ENCODE measurements at places on chromosomes 6 and 20.

GRCh38 chr20:7703551-7703961 is 236.7 kb downstream of the HAO1 start:
- no peak for DNase-seq

DNA sequence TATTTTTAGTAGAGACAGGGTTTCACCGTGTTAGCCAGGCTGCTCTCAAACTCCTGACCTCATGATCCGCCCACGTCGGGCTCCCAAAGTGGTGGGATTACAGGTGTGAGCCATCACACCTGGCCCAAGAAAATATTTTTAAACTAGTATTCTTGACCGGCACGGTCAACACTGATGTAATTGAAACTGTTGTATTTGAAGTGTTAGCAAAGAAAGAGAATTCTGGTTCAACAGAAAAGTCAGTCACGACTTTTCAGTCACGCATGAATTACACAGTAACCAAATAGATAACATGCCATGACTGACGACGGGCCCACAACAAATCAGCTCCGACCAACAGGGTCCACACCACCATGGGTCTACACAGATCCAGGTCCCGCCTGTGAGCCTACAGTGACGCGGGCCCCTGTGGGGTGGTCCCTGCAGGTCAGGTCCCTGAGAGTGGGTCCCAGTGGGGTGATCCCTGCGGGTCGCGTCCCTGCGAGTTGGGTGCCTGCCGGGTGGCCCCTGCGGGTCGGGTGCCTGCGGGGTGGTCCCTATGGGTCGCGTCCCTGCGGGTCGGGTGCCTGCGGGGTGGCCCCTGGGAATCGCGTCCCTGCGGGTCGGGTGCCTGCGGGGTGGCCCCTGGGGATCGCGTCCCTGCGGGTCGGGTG is 1.0 kb downstream of the GMEB2 start:
- no peak for DNase-seq

DNA sequence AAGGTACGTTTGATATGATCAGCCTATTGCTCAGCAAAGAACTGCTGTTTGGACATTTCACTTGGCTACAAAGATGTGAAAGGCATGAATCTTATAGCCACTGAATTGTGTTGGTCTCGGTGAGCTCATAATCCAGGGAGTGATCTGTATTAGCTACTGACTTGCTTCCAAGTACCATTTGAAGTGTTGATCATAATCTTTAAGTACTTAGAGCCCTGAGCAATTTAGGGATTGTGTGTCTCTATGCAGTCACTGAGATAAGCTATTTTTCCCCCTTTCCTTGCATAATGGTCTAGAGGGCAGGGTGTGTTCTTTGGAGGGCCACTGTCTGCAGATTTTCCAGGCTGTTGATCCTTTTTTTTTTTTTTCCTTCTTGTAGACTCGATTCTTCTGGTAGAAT is 393.6 kb downstream of the ESR1 start:
- DNase-seq, result no peak

DNA sequence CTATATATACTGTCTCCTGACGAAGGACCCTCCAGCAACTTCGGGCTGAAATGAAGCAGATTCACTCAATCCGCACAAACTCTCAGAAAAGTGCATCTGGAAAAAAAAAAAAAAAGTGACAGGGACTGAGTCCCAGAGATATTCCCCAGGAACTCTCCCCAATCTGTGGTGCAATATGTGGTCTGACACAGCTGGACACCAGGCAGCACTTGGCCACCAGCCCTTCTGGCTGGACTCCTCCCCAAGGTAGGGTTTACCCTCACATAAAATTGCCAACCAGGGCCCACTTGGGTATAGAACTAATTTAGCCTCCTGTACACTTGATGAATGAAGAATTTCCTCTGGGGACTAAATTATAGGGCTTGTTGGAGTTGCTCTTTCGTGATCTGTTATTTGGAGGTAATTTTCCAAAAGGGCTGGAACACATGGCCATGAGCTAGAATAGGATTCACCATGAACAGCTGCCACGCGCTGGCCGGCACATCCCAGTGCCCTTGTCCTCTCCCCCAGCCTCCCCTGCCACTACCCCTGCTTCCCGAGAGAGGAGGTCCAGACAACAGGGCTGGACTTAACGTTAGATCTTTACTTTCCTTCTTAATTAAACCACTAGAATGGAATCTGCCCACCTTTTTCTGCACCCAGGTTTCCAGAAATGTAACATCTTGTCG is 379.2 kb downstream of the BMP2 start:
- DNase-seq, result no peak

DNA sequence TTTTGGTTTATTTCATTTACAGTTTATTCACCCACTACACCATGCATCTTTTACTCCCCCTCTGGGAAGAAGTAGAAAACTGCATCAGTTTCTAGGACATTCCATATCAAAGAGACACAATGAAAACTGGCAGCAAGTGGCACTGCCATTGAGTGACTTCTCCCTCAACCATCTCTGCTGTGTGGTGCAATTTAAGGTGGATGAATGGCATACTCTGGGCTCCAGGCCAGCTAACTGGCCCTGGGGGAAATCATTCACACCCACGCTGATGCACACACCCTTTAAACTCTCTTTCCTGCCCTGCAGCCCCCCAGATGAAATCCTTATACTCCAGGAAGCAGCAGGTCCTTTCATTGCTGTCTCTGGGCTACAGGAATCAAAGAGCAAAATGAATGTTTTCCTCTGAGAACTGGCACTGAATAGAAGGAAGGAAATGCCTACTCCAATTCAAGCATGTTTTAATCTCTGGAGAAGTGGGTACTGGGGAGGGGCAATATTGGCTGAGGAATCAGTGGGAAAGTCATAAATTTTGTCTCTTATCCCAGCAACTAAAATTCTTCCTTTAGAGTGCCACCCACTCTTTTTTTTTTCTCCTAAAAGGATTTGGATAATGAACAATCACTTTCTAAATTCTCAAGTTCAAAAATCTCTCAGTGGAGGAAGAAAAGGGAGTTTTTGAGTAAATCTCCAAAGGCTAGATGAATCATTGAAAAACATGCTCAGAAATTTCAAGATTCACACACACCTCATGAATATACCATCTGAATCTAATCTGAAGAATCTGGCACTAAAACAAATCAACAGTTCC is 16.9 kb upstream of the RFPL4B start:
- peak; percentile 64 for DNase-seq

DNA sequence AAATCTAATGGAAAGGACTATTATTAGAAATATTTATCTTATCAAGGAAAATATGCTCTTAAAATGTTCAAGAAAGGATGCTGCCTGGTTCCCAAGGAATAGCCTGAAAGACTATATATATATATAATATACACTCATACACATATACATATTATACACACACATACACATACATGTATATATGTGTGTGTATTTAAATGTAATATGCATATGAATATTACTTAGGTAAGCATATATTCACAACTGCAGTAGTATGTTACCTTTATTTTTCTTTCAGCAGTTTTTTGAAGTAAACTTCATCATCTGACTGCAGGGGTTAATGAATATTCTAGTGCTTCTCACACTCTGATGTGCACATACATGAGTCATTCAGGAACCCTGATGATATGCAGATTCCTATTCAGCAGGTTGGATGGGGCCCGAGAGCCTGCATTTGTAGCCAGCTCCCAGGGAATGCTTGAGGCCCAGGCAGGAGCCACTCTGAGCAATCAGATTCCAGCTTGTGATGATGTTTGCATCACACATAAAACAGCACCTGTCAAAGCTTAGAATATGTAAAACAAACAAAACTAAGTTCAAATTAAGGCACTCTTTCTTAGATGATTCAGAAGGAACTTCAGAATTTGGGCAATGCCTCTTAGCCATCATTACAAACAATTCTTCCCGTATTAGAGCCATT is 16.1 kb downstream of the MYLK4 start:
- no peak for DNase-seq

DNA sequence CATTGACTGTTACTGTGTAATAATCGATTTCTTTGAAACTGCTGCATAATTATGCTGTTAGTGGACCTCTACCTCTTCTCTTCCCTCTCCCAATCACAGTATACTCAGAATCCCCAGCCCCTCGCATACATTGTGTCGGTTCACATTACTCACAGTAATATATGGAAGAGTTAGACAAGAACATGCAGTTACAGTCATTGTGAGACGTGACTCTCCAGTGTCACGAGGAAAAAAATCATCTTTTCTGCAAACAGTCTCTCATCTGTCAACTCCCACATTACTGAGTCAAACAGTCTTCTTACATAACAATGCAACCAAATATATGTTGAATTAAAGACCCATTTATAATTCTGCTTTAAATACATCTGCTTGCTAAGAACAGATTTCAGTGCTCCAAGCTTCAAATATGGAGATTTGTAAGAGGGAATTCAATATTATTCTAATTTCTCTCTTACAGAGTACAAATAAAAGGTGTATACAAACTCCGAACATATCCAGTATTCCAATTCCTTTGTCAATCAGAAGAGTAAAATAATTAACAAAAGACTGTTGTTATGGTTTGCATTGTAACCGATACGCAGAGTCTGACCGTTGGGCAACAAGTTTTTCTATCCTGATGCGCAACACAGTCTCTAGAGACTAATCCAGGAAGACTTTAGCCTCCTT is 113.3 kb downstream of the TMEM242 start:
- peak; percentile 8 for DNase-seq

- DNase-seq, result no peak
These were observed 239.6 kb downstream of the ANKRD60 start for GRCh38 chr20:57988828-57989227.

DNA sequence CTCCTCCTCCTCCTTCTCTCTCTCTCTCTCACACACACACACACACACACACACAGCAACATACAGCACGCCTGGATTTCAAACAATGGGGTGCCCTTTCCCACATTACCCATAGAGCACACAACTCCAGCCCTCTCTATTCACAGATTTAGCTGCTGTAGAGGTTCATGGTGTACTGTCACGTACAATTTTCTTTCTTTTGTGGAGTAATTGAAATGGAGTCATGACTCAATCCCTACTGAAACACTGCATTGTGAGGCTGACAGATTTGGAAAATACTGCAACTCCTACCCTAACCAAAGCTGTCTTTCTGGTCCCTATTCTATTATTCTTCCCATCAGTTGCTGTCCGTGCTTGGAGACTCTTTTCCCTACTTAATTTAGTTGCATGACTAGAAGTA is 166.9 kb downstream of the EDN1 start:
- no peak for DNase-seq

DNA sequence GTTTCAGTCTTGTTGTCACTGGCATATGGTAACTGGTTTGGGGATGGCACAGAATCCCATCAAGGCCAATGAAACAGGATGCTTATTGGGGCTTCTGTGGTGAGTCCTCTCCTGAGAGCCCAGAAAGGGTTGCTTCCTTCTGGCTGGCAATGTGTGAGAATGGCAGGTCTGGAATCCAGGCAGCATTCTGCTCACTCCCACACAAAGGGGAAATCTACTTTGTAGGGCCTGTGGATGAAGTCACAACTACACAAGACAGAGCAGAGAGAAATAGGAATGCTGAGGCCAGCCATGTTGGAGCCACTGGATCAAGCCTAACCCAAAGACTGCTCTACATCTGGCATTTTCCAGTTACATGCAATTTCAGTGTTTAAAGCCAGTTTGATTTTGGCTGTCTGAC is 15.7 kb downstream of the PLAGL2 start:
- DNase-seq, result no peak
